ENCODE measurements at places on chromosomes 16 and 17.

- DNase-seq = no peak
These were observed 328.1 kb downstream of the C16orf95 start for GRCh38 chr16:86988920-86989696.

DNA sequence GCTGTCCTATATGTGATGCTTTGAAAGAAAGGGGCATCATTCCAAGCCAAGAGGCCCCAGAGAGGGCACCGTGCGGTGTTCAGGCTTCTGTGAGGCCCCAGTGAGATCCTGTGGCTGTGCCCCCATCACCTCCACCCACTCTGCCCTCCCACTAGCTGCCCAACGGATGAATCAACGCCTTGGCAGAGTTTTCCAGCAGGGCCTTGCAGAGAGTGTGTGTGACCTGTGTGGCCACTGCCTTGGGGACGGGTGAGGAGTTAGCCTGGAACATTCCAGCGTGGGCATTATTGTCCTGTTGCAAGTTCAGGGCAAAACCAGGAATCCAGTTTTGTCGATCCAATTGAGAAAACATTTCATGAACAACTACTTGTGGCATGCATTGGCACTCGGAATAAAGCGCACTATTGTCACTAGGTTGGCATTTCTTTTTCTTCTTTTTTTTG lies 53.7 kb downstream of the SF3B3 start:
- no peak for DNase-seq

DNA sequence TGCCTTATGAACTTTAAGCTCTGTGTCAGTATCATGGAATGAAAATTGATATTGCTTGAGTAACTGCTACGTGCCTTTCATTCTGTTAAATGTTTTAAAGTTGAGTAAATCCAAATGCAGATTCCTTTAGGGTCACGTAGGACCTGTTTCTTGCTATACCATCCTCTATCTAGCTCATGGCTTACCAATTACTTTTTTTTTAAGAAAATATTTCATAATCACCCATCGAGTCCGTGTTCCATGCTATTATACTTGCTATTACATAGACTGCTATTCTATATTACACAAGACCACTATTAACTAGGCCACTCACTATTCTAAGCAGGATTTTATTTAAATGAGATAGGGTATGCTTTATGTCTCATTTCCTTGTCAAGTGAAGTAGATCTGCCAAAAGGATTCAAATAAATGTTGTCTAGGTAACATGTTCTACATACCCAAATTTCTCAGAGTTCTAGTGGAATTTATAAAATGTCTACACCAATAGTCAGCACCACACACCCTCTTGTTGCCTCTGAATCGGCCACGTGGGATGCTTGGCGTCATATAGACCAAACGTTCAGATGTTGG lies 11.9 kb downstream of the ANKFN1 start:
- no peak for DNase-seq

DNA sequence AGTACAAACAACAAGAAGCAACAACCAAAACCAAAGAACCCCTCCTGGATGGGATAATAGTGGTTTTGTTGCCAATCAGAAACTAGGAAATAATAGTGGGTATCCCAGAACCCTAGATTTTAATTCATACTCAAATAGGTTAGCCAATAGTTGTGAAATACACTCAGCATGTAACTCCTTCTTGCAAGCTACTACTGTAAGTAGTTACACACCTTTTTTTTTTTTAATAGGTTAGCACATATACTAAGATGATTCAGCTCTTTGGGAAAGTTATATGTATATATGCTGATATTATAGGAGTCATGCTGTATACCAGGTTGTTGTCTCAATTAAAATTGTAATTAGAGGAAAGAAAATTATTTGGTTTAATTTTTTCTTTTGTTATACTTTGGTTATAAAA lies 92.5 kb upstream of the HAS3 start:
- no peak for DNase-seq

- DNase-seq = no peak
These were observed 49.3 kb upstream of the USP7 start for GRCh38 chr16:9012848-9013507.

- no peak for DNase-seq
These were observed 339.4 kb downstream of the SEC14L1 start for GRCh38 chr17:77480199-77480508.

DNA sequence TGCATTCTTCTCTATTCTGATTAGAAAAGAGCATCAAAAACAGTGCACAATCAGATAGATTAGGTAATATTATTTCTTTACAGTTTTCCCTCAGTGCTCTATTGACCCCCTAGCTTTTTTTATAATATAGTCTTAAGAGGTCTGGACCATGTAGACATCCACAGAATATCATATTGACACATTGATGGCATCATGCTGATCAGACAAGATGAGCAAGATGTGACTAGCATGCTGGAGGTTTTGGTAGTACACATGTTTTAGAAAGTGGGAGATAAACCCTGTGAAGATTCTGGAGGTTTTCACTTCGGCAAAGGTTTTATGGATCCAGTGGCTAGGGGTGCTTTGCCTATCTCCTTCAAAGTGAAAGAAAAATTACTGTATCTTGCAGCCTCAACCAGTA lies 2.8 kb upstream of the ABCA8 start:
- DNase-seq = no peak

DNA sequence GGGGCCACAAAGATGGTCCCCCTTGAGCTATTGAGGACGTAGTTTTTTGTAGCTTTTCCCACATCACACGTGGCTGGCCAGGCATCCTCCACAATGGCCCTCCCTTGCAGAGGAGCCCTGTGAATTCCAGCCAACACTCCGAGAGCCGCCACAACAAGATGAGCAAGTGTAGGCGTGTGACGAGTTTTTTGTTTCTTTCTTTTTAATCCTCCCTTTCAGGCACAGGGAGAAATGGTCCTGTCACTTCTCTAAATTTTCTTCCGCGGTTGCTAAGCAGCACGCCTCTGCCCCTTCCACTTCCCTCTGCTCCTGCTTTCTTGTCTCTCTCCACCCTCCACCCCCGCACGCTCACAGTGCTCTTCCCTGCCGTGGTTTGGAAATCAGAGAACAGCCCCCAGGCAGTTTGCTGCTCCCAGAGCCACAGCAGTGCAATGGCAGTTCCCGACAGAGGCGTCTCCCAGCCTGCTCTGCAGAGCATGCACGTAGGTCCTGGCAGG lies 68.0 kb upstream of the MRTFB start:
- no peak for DNase-seq

DNA sequence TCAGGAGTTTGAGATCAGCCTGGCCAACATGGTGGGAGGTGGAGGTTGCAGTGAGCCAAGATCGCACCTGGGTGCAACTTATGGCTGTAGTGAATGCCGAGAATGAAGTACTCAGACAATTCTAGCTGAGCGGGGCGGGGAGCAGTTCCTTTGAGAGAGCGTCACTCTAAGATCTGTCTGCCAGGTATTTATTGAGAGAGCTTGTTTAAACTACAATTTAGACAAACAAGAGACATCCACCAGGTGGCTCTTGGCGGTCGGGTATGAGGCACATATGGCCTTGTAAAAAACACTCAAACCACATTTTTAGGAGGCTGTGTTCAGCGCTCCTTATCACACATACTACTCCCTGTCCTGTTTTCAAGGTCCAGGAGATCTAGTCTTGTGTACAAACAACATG lies 40.6 kb upstream of the CDH1 start:
- DNase-seq = no peak

DNA sequence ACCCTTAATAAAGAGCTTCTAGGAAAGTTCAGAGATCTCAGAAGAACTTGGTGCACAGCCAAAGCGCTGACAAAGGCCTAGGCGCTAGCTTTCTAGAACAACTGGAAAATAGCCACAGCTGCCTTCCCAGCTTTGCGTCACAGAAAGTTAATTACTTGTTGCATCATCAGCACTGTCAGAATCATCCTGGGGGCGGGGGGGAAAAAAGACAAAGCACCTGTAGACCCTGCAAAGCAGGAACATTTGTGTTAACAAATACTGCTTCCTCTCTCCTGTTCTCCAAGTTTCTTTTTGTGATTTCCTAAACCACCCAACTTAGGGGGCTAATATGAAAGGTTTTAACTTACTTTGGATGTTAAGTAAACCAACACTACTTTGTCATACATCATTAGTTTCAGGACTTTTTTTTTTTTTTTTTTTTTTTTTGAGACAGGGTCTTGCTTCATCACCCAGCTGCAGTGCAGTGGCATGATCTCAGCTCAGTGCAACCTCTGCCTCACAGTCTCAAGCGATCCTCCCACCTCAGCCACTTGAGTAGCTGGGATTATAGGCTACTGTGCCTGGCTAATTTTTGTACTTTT lies 4.8 kb upstream of the AARSD1 start:
- DNase-seq = no peak

DNA sequence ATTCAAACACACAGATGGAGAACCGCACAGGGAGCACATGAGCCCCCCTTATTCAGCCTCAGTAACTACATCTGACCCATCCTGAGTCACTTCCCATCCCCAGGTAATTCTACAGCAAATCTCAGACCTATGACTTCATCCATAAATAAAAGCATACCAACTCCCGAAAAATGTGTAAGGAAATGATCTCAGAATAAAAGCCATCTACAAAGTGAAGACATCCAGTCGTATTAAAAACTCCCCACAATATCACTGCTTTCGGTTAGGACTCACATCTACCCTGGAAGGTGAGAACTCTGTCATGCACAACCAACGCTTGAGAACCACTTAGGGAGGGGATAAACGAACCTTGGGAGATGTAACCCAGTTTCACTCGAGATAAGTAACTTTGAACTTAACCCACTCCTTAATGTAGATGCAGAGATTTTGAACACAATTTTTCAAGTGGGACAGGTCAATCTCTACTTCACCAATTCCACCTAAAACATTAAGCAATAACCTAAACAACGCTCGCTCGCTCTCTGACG lies 1.3 kb downstream of the USP36 start:
- DNase-seq = peak; percentile 40

DNA sequence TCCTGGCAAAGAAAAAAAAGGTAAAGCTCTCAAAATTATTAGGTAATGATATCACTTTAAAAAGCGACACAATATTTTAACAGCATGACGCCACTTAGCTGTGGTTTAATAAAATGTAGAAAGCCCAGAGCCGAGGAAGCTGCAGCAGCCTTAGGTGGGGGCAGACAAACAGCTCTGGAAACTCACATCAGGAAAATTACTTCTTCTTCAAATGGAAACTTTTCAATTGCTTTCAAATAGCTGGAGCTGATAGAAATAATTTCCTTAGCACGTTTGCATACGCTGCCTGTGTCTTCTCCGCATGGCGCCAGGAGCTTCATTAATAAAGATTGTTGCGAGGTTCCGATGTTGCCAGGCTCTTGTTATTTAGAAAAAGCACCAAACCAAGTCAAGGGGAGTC lies 835.3 kb upstream of the EEF2KMT start:
- DNase-seq = no peak

DNA sequence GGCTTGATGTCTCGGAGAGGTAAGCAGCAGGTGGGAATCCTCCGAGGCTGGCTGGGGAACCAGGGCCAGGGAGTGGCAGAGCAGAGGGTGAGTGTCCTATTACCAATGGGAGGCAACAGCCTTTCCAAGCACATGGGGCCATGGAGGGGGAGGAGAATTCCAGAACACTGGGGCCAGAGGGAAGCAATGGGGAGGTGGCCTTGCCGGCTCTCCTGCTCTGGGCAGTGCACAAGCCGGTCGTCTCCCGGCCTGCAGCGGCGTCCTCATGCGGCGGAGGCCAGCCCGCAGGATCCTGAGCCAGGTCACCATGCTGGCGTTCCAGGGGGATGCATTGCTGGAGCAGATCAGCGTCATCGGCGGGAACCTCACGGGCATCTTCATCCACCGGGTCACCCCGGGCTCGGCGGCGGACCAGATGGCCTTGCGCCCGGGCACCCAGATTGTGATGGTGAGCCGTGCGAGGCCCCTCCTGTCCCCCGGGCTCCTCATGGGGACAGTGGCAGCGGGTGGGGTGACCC lies 21.9 kb downstream of the SGSH start:
- DNase-seq = no peak

DNA sequence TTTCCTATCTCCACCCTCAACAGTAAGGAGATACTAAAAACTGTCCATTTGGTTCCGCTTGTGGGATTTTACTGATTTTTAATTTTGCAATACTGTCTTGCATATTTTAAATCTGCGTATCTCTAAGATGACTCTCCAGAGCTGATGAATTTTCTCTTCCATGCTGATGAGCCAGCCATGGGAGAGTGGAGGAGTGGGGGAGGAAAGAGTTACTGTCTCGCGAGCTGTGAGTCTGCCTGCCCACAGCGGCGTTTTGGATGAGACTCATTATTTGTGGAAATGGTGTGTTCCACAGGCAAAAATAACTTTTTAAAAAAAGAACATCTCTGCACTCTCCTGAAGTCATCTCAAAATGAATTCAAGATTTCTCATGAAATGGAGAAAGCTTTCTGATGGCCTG lies 34.6 kb upstream of the MYOCD start:
- no peak for DNase-seq

DNA sequence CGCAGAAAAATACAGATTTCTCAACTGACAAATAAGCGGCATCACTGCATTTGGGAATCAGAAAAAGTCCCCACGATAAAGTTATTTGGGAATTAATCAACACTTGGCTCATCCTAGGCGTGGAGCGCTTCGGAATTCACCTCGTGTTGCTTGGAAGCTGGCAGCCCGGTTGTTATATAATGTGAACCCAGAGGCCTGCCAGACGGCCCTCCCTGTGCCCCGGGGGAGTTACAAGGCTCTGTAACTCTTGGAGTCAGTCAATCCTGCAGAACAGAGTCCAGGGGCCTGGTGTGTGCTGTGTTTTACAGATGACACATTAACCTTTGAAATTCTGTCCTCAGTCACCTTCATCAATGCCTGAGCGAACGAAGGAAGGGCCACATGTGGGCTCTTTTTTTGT lies 111.1 kb downstream of the PITPNC1 start:
- DNase-seq = no peak

GRCh38 chr16:19437280-19437679 lies 19.6 kb downstream of the TMC5 start:
- no peak for DNase-seq

- DNase-seq = no peak
These were observed 199.1 kb upstream of the GOT2 start for GRCh38 chr16:58933186-58933585.

DNA sequence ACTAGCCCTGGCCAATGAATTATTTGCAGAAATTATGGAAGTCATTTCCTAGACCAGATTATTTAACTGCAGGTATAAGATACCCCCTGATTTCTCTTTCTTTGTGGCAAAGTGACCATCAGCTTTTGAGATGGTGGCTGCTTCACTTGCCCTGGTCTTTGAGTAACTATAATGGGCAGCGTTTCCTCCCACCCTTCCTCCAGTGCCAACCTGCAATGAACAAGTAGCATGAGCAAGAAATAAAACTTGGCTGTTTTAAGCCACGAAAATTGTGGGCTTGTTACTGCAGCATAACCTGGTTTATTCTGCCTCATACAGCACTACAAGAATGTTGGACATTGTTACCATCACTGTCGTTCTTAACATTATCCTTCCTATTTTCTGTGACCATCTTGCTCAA lies 105.3 kb downstream of the CYLD start:
- DNase-seq = no peak
